ENCODE measurements at places on chromosomes 4 and X.

DNA sequence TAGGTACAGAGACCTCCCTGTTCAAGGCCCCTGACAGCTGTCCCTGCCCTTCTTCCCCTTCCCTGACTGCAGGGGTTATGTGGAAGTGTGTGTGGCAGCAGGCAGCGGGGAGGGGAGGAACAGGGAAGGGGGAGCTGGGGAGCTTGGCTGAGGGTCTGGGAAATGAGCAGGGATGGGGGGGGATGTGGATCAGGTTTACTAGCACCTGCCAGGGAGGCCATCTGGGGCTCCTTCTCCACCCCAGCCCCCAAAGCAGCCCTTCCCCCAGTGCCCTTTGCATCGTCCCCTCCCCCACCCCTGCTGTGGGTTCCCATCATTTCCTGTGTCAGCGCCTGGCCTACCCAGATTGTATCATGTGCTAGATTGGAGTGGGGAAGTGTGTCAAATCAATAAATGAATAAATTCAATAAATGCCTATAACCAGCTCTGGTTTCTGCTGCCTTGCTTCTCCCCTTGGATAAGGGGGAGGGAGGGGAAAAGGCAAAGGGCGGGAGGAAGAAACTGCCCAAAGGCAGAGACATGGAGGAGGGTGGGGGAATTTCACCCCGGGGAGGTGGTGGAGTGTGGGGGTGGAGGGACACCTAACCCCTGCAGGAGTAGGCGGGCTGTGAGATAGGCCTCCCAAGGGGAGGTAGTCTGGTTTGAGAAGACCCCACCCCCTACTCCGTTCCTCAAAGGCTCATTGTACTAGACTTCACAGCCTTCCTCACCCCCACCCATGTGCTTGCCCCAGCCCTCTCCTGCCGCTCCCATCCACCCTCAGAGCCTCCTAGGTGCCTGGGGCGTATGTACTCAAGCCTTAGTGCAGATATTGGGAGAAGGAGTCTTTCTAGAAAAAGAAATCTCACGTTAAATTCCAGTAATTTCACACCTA lies 3.2 kb downstream of the CXorf65 start:
- DNase-seq: no peak

DNA sequence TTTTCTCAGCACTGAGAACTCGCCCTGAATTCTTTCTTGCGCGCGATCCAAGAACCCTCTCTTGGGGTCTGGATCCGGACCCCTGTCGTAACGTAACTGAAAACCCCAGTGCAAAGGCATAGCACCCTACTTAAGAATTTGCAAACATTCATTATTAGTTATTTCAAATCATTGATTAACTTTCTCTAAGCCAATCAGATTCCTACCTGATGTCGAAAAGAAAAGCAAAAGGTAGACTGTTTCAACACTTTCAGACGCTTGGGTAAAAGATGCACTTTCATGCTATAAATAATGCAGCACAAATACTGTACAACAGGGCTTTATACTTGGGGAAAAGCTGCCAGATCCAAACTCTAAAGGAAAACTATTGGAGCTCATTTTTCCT lies 817 bp upstream of the WDR19 start:
- no peak for DNase-seq

- no peak for DNase-seq
These were observed 2267.9 kb upstream of the AGA start for GRCh38 chr4:179709961-179710624.

- no peak for DNase-seq
These were observed 297.8 kb upstream of the FAM241A start for GRCh38 chr4:111847296-111848008.

DNA sequence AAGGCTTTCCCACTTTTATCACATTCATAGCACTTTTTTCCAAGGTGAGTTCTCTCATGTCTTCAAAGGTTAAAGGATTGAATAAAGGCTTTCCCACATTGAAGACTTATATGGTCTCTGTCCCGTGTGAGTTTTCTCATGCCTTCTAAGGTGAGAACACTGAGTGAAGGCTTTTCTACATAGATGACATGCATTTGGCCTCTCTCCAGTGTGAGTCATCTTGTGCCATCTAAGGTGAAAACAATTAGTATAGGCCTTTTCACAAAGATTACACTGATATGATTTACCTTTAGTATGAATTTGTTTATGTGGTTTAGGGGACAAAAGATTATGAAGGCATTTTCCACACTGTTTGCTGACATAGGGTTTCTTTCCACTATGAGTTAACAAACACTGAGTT lies 21.2 kb downstream of the USP17L30 start:
- no peak for DNase-seq

GRCh38 chrX:18377796-18378195 lies 23.3 kb upstream of the SCML2 start:
- no peak for DNase-seq

DNA sequence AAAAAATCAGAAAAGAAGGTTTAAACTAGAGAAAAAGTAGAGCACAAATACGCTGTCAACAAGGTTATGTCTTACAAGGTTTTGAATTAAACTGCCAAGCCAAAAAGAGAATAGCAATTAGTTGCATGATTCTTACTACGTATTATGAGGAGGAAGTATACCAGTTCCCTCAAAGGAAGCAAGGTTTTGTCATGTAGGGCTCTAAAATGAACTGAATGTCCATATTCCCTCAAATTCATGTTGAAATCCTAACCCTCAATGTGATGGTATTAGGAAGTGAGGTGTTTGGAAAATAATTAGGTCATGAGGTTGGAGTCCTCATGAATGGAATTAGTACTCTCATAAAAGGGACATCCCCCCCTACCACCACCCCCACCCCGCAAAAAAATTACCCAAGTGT lies 201.0 kb downstream of the FBXW7 start:
- no peak for DNase-seq

GRCh38 chrX:81390237-81390636 lies 188.3 kb downstream of the SH3BGRL start:
- DNase-seq: no peak

All from left ventricle myocardium superior (tissue), 1 donor.